ENCODE measurements at places on chromosomes 12 and 14.

DNA sequence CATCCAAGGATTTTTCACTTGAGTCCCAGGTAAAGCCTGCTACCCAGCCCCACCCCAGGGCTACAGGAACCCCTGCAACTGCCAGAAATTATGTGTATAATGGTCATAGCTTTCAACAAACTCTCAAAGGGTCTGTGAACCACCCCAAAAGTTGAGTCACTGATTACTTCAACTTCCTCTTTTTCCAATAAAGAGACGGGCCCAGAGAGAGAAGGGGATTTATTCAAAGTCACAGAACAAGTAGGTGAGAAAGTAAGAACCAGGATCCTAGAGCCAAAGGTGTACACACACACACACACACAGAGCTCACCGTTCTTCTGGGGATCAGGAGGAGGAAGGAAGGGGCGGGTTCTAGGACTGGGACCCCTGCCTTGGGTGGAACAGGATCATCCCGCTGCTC, 4.8 kb upstream of the ITPK1 start:
- DNase-seq, result no peak

- DNase-seq, result no peak
Observed at GRCh38 chr14:24888532-24888931, 161.4 kb downstream of the STXBP6 start.

DNA sequence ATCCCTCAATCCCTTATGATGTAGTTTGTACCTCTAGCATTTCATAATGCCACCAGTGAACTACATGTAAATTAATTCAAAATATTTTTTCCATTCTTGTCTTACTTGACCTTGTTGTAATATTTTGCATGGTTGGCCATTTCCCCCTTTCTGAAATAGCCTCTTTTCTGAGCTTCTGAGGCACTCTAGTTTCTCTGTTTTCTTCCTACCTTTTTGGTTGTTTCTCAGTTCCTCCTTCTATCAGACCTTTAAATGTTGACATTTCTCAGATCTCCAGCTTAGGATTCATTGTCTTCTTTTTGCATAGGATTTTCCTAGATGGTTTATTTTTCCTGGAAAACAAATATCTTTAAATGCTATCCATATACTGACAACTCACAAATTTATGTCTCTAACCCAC, 9.8 kb upstream of the RMST start:
- no peak for DNase-seq

GRCh38 chr12:131981388-131981787, 31.6 kb downstream of the EP400 start:
- no peak for DNase-seq

DNA sequence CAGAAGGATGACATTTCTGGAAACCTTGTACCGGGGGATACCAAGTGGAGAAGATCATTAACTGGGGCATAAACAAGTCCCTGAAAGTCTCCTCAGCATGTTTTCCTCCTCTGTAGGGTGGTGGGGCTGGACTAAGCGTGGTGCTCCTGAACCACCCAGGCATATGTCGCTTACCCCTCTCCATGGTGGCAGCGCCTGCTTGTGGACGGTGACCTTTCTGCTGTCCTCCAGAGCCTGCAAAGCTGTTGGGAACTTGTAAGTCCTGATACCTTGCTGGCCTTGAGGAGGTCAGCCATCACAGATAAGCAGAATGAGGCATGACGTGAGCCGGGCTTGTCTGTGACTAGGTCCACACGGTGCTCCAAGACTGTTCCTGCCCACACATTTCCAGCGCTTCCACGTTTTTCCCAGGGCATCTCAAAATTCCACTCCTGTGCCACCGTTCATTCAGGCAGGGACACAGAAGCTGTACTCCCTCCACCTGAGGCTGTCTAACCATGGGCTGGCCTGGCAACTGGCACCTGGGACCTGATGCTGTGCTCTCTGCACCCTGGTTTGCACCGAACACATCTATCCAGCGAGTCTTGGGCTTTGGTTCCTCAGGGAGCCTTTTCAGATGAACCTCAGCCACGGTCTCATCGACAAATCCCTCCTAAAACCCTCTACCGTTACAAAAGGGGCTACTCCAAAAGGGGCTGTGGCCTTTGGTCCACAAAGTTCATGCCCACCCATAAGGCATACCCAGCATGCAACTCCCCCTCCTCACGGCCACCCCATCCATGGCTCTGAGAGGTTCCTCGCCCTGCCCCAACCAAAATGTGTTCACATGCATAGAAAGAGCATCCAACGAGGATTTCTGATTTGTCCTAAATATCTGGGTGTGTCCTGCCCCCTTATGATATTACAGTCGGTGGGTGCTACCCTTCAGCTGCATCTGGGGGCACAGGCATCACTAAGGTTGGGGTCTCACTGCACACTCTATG, 199.6 kb upstream of the DIO3 start:
- no peak for DNase-seq

DNA sequence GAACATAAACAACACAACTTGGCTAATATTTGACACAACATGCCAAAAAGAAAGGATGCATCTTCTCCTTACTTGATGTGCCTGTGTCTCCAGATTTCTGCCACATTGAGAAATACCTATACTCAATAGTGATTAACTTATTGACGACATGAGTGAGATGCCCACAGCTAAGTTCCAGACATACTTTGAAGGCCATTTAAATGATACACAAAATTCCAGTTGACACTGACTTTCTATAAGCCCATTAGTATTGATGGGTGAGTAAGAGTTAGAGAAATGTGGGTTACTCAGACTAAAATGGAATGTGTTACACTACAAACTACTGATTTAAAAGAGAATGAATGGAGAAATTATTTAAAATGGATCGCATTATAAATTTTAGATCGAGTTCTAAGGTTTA, 838.2 kb upstream of the MGAT4C start:
- DNase-seq, result no peak

DNA sequence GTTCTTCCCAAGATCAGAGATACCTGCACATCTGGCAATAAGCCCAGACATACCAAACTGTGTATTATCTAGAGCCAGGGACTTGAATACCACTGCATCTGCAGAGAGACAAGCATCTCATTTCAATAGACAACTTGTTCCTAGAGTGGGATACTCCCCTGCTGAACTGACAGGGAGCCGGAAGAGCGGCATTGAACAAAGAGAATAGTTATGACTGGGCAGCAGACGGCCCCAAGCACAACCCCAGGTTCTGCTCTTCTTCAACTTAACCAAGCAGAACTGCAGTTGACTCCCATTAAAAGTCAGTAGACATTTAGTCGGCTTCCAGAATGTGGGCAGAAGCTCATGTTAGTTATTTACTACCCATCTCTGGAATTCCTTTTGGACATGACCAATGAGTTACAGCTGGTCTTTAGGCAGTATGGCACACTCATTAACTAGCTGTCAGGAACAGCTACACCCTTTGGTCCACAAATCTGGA, 112.9 kb downstream of the HMGA2 start:
- DNase-seq, result no peak

DNA sequence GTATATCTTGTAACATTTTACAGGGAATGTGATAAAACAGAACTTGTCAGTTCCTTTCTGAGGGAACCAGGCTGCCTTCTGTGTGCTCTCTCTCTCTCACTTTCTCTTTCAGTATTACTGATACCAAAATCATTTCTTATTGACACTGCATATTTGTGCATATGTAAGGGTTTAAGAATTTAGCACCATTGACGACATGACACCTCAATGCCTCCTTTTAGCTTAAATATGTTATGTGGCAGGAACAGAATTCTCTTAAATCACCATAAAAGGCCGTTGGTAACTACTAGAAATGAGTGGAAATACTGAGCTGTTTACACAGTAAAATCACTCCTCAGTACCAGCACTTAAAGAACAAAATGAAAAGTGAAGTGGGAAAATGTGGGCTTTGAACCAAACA, 457.7 kb upstream of the SYT1 start:
- no peak for DNase-seq

- DNase-seq, result no peak
Observed at GRCh38 chr12:78229591-78230101, 399.0 kb downstream of the NAV3 start.

DNA sequence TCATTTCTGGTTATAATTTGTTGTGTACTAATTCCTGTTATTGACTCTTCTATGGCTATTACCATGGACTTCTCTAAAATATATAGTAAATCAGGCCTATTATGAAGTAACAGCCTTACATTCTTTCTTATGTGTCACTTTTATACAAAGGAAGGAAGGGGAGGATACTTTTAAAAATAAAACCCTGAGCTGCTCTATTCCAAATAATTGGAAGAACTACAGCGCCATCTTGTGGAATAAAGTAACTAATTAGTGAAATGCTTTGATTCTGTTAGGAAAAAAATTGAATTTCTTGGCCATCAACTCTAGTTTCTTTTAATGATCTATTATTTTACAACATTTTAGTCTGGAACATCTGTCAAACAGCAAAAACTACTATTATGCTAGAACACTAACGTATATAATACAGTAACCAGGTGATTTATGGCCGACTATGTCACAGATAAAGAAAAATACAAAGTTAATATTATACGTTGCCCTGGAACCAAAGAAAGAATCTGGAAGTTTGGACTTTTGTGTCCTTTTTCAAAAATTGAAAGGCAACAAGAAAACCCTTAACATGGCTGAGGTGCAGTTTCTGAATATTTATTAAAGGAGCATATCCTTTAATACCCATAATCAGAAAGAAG, 55.0 kb upstream of the NELL2 start:
- DNase-seq, result no peak

- no peak for DNase-seq
Observed at GRCh38 chr12:68482660-68483059, 128.0 kb upstream of the RAP1B start.

DNA sequence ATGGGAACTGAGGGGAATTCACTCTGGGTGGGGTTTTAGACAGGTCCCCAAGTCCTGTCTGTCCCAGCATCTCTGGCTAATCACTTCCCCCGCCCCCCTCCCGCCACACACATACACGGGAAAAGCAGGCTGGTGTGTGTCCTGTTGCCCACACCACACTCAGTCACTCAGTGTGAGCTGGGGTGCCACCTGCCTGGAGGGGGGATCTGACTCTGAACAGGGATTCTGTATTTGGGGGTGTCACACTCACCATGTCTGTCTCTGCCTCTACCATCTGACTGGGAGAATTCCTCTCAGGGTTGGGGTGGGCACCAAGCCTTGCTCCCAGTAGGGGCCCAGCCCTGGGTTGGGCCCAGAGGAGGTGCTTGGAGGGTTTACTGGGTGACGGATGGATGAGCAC, 31.1 kb downstream of the SH2B3 start:
- DNase-seq, result no peak

GRCh38 chr14:59863806-59864525, 6.6 kb downstream of the RTN1 start:
- DNase-seq, result no peak

GRCh38 chr14:102633906-102634595, 41.6 kb downstream of the RCOR1 start:
- DNase-seq, result no peak

DNA sequence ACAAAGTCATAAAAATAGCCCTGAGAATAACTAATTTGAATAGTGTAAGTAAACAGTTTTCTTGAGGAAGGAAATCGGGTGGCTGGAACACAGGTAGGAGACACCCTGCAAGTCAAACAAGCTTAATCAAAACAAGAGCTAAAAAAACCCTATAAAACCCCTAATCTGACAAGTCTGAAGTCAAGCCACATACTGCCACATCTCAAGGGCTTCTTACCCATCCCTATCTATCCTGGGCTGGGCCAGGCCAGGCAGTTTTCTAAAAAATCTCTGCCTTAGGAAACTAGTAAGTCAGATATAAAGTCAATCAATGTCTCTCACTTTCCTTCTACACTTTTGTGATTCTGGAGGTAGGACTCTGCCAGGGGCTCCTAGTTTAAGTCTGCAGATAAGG, 15.3 kb downstream of the UBE2N start:
- no peak for DNase-seq

DNA sequence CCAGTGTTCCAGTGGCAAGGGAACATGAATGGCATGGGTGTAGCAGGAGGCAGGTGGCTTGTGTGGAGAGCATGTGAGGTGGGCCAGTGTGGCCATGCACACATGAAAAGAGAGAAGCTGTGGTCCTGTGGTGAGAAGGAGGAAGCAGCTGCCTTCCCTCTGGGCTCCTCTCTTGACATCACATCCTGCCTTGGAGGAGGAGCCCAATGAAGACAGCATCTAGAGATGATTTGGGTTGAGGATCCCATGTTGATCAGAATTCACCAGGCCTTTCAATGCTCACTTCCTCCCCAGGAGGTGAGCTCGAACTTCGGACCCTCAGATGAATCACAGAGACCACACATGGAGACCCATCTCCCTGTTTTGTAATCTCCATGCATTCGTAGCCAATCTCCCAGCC, 82.6 kb downstream of the LRRC74A start:
- no peak for DNase-seq

GRCh38 chr14:59254911-59255545, 66.6 kb downstream of the DAAM1 start:
- no peak for DNase-seq

GRCh38 chr14:69842686-69843420, 36.4 kb upstream of the SMOC1 start:
- no peak for DNase-seq

DNA sequence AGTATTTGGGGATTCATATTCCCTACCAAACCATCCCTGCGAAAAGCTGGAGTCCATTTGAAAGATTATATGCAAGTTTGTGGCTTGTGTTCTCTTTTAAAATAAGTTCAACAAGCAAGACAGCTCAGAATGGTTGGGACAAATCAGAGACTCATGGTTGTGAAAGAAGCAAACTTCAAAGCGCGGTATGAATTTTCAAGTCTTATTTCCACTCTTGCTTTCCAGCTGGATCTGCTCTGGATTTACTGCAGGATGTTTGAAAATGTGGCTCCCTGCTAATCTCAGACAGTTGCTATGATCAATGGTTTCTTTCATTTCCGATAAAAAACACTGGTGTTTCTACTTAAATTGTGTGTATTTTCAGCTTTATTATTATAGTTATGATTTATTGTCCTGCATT, 477.5 kb downstream of the RAD51B start:
- no peak for DNase-seq

GRCh38 chr12:1906579-1906978, 11.9 kb downstream of the CACNA2D4 start:
- no peak for DNase-seq

DNA sequence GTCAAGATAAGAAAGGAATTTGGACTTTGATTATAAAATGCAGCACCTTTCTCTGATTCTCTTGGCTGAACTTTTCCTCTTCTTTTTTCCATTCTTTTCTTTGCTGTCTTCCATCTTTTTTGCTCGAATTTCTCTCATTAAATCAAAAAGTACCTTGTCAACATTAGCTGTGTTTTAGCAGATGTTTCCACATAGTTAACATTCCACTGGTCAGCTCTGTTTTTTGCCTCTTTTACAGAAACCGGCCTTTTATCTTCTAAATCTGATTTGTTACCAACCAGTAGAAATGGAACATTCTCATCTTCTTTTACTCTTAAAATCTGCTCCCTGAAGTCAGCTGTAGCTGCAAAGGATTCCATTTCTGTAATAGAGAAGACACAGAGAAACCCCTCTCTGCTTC, 71.1 kb upstream of the SYT1 start:
- no peak for DNase-seq

GRCh38 chr14:22892488-22892887, 9.5 kb downstream of the REM2 start:
- no peak for DNase-seq

GRCh38 chr14:44165286-44165685, 341.8 kb downstream of the FSCB start:
- no peak for DNase-seq

GRCh38 chr12:12870465-12870864, 20.9 kb upstream of the GPRC5A start:
- DNase-seq, result no peak

- DNase-seq, result no peak
Observed at GRCh38 chr14:23929136-23929535, 24.4 kb upstream of the DHRS4 start.
